ENCODE measurements at places on chromosomes 3 and 15. TPM values are rescaled to one million over a fixed set of nuclear protein-coding genes. Genes with fewer than 3 reads are reported as not detected.

- no peaks in the 10 kb centered on the region for H3K27me3 ChIP-seq
- DNase-seq, result no peak
- H3K36me3 ChIP-seq, result 0 out of 2 replicates have a peak, but pooled peaks cover under 1% of the 10 kb centered on the region
- no peak overlapping the region for H3K27ac ChIP-seq
- H3K4me3 ChIP-seq, result no peak overlapping the region
These were observed 15.0 kb downstream of the MAPKBP1 start for GRCh38 chr15:41789236-41789635.

- H3K36me3 ChIP-seq, result no peaks in the 10 kb centered on the region
- H3K4me3 ChIP-seq, result no peak overlapping the region
- peaks cover 57% of the 10 kb centered on the region for H3K27me3 ChIP-seq
- DNase-seq, result no peak
- no peak overlapping the region for H3K27ac ChIP-seq
- no peaks in the 10 kb centered on the region for H3K4me1 ChIP-seq
These were observed 213.2 kb upstream of the ARRDC4 start for GRCh38 chr15:97747342-97747741.

- H3K4me1 ChIP-seq, result peaks cover 22% of the 10 kb centered on the region
- H3K4me3 ChIP-seq, result no peak overlapping the region
- no peaks in the 10 kb centered on the region for H3K27me3 ChIP-seq
- H3K36me3 ChIP-seq, result no peaks in the 10 kb centered on the region
- peak overlapping the region; percentile 74 for H3K27ac ChIP-seq
These were observed 130.0 kb downstream of the ASB7 start for GRCh38 chr15:100732211-100733055.

- no peaks in the 10 kb centered on the region for H3K27me3 ChIP-seq
- DNase-seq, result no peak
- no peak overlapping the region for H3K4me3 ChIP-seq
- H3K4me1 ChIP-seq, result 0 out of 2 replicates have a peak, but pooled peaks cover 3% of the 10 kb centered on the region
These were observed 20.3 kb downstream of the CRTAP start for GRCh38 chr3:33134026-33134625.

GRCh38 chr3:170643831-170644230, 58.0 kb upstream of the SLC7A14 start:
- no peak for DNase-seq
- H3K36me3 ChIP-seq, result no peaks in the 10 kb centered on the region
- no peaks in the 10 kb centered on the region for H3K4me1 ChIP-seq

GRCh38 chr15:87661454-87662355, 594.8 kb downstream of the NTRK3 start:
- no peaks in the 10 kb centered on the region for H3K36me3 ChIP-seq
- no peaks in the 10 kb centered on the region for H3K4me1 ChIP-seq
- peak; percentile 55 for DNase-seq
- H3K27ac ChIP-seq, result no peak overlapping the region
- no peaks in the 10 kb centered on the region for H3K27me3 ChIP-seq
- H3K4me3 ChIP-seq, result no peak overlapping the region

- no peaks in the 10 kb centered on the region for H3K4me1 ChIP-seq
- no peak for DNase-seq
- no peak overlapping the region for H3K4me3 ChIP-seq
- no peaks in the 10 kb centered on the region for H3K27me3 ChIP-seq
- no peak overlapping the region for H3K27ac ChIP-seq
These were observed 40.2 kb downstream of the PBRM1 start for GRCh38 chr3:52645549-52645948.

GRCh38 chr15:45594835-45595530, 7.8 kb downstream of the BLOC1S6 start:
- H3K27ac ChIP-seq, result peak overlapping the region; percentile 44
- H3K36me3 ChIP-seq, result no peaks in the 10 kb centered on the region
- peak; percentile 52 for DNase-seq

DNA sequence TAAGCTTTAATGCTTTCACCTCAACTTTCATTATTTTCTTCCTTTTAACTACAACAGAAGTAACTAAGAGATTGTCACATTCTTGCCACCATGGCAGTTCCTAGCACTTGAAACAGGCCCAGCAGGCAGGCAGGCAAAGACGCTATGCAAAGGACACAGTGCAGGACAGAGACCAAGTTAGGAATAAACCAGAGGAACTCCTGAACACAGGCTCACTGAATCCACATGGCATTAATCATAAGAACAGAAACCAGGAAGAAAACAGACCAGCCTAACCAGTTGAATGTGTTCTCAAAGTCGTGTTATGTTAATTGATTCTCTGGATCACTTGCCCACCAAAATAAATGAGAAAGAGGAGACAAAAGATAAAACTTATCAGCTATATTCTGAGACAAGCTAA, 397.6 kb downstream of the TBL1XR1 start:
- H3K36me3 ChIP-seq, result no peaks in the 10 kb centered on the region
- H3K4me3 ChIP-seq, result no peak overlapping the region
- H3K4me1 ChIP-seq, result no peaks in the 10 kb centered on the region
- DNase-seq, result peak; percentile 27
- no peaks in the 10 kb centered on the region for H3K27me3 ChIP-seq
- H3K27ac ChIP-seq, result no peak overlapping the region

DNA sequence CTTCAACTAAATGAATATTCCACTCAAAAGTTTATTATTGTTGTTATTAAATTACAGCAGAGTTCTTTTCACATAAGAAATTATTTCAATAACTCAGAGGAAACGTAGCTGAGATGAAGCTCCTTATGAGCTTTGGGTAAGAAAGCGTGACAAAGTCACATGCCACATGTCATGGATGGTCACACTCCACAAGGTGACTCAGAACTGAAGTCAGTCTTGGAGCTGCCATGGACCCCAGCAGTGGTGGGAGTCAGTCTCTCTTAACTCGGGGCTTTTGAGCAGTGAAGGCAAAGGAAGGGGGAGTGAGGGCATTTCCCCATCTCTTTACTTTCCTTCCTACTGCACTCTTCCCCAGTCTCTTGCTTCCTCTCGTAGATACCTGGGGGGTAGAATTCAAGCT, 87.5 kb upstream of the FAM3D start:
- H3K27me3 ChIP-seq, result no peaks in the 10 kb centered on the region
- no peak overlapping the region for H3K4me3 ChIP-seq
- H3K27ac ChIP-seq, result no peak overlapping the region
- DNase-seq, result no peak
- H3K4me1 ChIP-seq, result no peaks in the 10 kb centered on the region

GRCh38 chr15:63729115-63729884, 104.4 kb downstream of the HERC1 start:
- H3K4me1 ChIP-seq, result no peaks in the 10 kb centered on the region
- H3K4me3 ChIP-seq, result no peak overlapping the region
- H3K27ac ChIP-seq, result no peak overlapping the region
- no peaks in the 10 kb centered on the region for H3K27me3 ChIP-seq
- peaks cover 10% of the 10 kb centered on the region for H3K36me3 ChIP-seq
- peak; percentile 25 for DNase-seq

GRCh38 chr15:86630946-86631345, 551.3 kb downstream of the AGBL1 start:
- no peak overlapping the region for H3K27ac ChIP-seq
- no peak overlapping the region for H3K4me3 ChIP-seq
- no peaks in the 10 kb centered on the region for H3K27me3 ChIP-seq
- H3K4me1 ChIP-seq, result peaks cover 17% of the 10 kb centered on the region
- no peaks in the 10 kb centered on the region for H3K36me3 ChIP-seq

The PROK2 gene
- not detected for total RNA-seq

The RYR3 gene
- not detected for total RNA-seq

The GHSR gene
- total RNA-seq, result not detected

The C3orf38 gene
- 15.7 TPM for total RNA-seq

The C3orf33 gene
- total RNA-seq, result 3.6 TPM

The PML gene
- 18.7 TPM for total RNA-seq

The APOD gene
- total RNA-seq, result not detected

Data from PC-3 (cell line).